Activated naive CD8-positive, alpha-beta T cell treated with anti-CD3 and anti-CD28 coated beads, Interleukin-2, amount 10 ng/mL, durations not matched to agents 7 days and 5 days (primary cell): ENCODE measurements at places on chromosomes 16 and 17.

GRCh38 chr17:59752446-59752845, 45.0 kb downstream of the VMP1 start:
- peaks cover under 1% of the 10 kb centered on the region for H3K36me3 ChIP-seq
- H3K27me3 ChIP-seq, result no peaks in the 10 kb centered on the region
- no peak overlapping the region for H3K4me3 ChIP-seq
- H3K4me1 ChIP-seq, result peaks cover 33% of the 10 kb centered on the region

DNA sequence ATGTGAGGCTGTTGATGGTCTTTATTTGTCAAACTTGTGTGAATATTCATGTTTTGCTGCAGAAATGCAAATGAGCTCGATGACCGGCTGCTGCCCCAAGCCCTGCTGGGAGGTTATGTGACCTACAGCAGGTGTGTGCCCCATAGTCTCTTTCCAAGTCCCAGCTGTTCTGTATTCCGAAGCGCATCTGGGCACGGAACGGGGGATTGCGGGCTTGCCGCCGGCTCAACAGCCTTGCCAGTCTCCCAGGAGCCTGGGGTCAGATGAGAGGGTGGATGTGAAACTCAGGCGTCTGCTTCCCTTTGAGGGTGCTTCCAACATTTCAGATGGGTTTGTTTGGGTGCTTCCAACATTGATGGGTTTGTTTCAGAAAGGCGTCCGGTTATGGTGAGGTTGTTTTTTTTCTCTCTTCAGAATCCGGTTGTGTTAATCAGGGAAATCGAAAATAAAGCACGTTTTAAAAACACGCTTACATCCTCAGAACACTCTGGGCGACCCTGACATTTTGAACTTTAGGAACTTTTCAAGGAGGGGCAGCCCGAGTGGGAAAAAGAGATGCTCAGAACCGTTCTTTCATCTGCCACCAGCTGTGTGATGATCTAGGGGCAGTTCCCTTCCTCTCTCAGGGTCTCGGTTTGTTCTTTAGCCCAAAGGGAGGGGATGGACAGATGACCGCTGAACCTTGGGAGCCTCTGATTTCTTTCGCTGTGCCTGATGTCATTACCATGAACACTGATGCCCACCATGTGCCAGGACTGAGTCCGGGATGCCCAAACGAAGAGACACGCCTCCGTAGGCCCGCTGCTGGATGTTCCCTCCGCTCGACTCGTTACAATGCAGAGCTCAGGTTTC, 47.8 kb upstream of the AMZ2 start:
- H3K27ac ChIP-seq, result no peak overlapping the region
- peaks cover 21% of the 10 kb centered on the region for H3K4me1 ChIP-seq
- peak overlapping the region; percentile 80 for H3K4me3 ChIP-seq
- H3K36me3 ChIP-seq, result no peaks in the 10 kb centered on the region
- DNase-seq, result peak; percentile 56

GRCh38 chr17:6551356-6551755, 5.0 kb downstream of the PITPNM3 start:
- H3K27me3 ChIP-seq, result peaks cover 30% of the 10 kb centered on the region
- H3K27ac ChIP-seq, result no peak overlapping the region
- H3K36me3 ChIP-seq, result no peaks in the 10 kb centered on the region
- H3K4me1 ChIP-seq, result peaks cover 16% of the 10 kb centered on the region

- H3K36me3 ChIP-seq, result peaks cover 3% of the 10 kb centered on the region
- no peaks in the 10 kb centered on the region for H3K27me3 ChIP-seq
- peak overlapping the region; percentile 92 for H3K4me3 ChIP-seq
- peaks cover 12% of the 10 kb centered on the region for H3K4me1 ChIP-seq
- H3K27ac ChIP-seq, result peak overlapping the region; percentile 60
- peak; percentile 54 for DNase-seq
These were observed 756 bp downstream of the TAX1BP3 start for GRCh38 chr17:3667366-3668278.

- H3K4me1 ChIP-seq, result peaks cover 10% of the 10 kb centered on the region
- H3K27ac ChIP-seq, result no peak overlapping the region
- no peak overlapping the region for H3K4me3 ChIP-seq
- DNase-seq, result no peak
These were observed 94.0 kb downstream of the SKAP1 start for GRCh38 chr17:48335858-48336500.

GRCh38 chr16:88881007-88881615, 14.7 kb upstream of the PABPN1L start:
- H3K27me3 ChIP-seq, result no peaks in the 10 kb centered on the region
- no peak for DNase-seq
- H3K4me3 ChIP-seq, result no peak overlapping the region

DNA sequence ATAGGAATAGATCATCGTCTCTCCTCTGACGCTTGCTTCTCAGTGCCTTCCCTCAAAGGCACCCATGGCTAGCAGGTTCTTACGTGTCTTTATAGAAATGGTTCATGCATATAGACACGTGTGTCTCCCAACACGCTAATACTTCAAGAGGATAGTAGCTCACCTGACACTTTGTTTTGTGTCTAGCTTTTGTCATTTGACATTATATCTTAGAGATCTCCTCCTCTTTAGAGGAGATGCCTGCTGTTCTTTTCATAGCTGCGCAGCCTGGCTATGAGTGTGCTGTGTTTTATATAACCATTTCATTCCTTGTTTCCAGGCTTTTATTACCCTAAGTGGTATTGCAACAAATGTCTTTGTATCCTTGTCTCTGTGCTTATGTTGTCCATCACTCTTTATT, 411.7 kb downstream of the CPPED1 start:
- H3K27ac ChIP-seq, result no peak overlapping the region
- no peak for DNase-seq
- H3K36me3 ChIP-seq, result no peaks in the 10 kb centered on the region
- H3K4me3 ChIP-seq, result no peak overlapping the region
- H3K27me3 ChIP-seq, result no peaks in the 10 kb centered on the region

GRCh38 chr16:53614346-53614745, 89.3 kb downstream of the RPGRIP1L start:
- no peak overlapping the region for H3K27ac ChIP-seq
- H3K36me3 ChIP-seq, result no peaks in the 10 kb centered on the region
- H3K4me1 ChIP-seq, result no peaks in the 10 kb centered on the region
- no peak for DNase-seq
- H3K27me3 ChIP-seq, result no peaks in the 10 kb centered on the region

DNA sequence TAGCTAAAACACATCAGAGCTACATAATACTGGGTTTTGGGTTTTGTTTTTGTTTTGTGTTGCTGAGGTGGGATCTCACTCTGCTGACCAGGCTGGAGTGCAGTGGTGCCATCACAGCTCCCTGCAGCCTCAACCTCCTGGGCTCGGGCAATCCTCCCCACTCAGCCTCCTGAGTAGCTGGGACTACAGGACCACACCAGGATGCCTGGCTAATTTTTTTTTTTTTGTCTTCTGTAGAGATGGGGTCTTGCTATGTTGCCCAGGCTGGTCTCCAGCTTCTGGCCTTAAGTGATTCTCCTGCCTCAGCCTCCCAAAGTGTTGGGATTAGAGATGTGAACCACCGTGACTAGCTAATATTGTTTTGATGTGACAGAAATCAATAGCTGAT, 6.2 kb downstream of the MEAK7 start:
- no peak overlapping the region for H3K4me3 ChIP-seq
- H3K27ac ChIP-seq, result no peak overlapping the region
- no peaks in the 10 kb centered on the region for H3K27me3 ChIP-seq
- no peaks in the 10 kb centered on the region for H3K4me1 ChIP-seq
- peaks cover 59% of the 10 kb centered on the region for H3K36me3 ChIP-seq

GRCh38 chr16:77679901-77680300, 42.4 kb upstream of the NUDT7 start:
- no peak overlapping the region for H3K27ac ChIP-seq
- H3K36me3 ChIP-seq, result no peaks in the 10 kb centered on the region
- H3K4me3 ChIP-seq, result no peak overlapping the region
- H3K27me3 ChIP-seq, result peaks cover 6% of the 10 kb centered on the region
- no peak for DNase-seq
- no peaks in the 10 kb centered on the region for H3K4me1 ChIP-seq

DNA sequence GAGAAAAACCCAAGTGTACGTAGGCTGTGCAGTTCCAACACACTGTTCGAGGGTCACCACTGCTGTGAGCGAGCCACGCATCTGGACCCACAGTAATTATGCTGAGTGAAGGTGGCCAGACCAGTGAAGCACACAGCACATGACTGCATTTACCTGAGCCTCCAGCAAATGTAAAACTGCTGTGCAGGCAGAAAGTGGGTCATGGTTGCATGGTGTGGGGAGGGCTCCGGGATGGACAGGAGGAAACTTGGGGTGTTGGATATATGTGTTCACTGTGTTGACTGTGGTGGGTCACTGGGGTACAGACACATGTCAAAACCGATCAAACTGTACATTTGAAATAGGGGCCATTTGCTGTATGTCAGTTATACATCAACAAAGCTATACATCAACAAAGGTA, 78.7 kb upstream of the METRNL start:
- DNase-seq, result no peak
- H3K27ac ChIP-seq, result no peak overlapping the region
- no peaks in the 10 kb centered on the region for H3K4me1 ChIP-seq
- peaks cover 2% of the 10 kb centered on the region for H3K27me3 ChIP-seq
- peaks cover 24% of the 10 kb centered on the region for H3K36me3 ChIP-seq
- H3K4me3 ChIP-seq, result no peak overlapping the region

DNA sequence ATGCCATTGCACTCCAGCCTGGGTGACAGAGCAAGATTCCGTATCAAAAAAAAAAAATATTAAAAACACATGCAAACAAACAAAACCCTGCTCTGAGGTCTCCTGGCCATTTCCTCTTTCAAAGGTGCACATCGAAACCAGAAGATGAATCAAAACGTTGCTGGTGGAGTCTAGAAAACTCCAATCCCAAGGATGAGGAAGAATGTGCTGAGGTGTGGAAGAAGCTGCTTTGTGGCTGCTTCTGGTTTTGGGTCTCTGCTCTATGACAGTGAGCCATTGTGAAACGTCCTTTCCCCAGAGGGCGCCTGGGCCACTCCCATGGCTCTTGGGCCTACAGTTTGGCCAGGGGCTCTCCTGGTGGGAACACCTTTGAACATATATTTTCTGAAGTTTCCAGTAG, 112.6 kb downstream of the IRF8 start:
- H3K27ac ChIP-seq, result no peak overlapping the region
- DNase-seq, result peak; percentile 25

DNA sequence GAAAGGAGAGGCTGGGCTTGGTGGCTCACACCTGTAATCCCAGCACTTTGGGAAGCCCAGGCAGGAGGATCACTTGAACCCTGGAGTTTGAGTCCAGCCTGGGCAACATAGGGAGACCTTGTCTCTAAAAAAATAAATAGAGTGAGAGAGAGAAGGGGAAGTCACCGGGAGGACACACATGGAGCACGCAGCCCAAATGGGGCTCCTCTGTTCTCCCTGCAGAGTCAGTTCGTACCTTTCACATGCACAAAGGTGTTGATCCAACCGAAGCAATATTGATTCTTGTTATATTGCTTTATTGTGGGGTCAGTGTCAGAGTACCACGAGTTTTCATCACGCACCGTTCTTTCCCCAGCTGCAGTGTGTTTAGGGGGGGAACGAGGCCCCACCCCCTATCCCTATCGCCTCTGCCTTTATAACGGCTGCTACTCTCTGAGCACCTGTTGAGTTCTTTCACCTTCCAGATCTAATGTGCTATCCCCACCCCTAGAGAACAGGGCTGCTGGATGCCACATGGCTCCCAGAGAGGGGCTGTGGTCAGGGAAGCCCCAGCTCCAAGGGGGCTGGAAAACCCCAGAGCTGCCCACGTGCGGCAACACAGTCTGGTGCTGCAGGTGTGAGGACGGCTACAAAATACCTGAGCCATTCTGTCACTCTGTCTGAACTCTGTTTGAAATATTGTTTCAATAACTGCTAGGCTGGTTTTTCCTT, 1.0 kb upstream of the TMEM235 start:
- DNase-seq, result no peak
- H3K27me3 ChIP-seq, result peaks cover 52% of the 10 kb centered on the region
- no peak overlapping the region for H3K4me3 ChIP-seq
- peaks cover 7% of the 10 kb centered on the region for H3K4me1 ChIP-seq
- H3K36me3 ChIP-seq, result no peaks in the 10 kb centered on the region

DNA sequence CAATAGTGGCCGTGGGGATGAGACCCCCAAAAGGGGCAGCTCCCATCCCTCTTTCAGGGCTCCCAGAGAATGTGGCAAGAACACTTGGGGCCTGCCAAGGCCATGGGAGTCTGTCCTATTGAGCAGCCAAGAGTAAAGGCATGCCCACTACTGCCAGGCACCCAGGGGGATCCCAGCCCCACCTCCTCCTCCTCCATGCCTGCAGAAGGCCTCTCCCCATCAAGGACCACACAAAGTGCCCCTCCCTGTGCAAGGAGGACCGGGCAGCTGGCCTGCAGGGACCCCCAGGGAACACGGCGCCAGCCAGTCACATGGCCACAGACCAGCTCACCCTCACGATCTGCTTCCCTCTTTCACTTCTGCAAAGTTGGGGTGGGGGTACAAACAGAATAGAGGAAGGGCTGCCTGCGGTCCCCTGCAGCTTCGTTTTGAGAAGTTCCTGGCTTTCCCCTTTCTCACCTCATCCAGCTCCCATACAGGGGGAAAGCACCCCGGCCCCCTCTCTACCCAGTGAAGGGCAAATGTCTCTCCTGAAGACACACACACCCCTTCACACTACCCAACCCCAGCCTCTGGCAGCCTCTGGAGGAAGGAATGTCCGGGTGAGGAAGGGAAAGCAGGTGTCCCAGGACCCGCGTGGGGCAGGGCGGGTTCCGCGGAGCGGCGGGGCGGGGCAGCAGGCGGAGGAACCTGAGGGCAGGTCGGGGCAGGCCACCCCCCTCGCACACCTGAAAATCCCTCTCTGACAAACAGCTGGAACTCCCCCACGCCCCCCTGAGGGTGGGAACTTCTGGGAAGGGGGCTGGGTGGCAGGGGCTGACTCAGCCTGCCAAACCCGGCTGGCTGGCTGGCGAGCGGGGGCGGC, 2.0 kb downstream of the PPP1R9B start:
- H3K27me3 ChIP-seq, result no peaks in the 10 kb centered on the region
- H3K4me1 ChIP-seq, result peaks cover 40% of the 10 kb centered on the region
- peaks cover 27% of the 10 kb centered on the region for H3K36me3 ChIP-seq
- peak overlapping the region; percentile 98 for H3K4me3 ChIP-seq

GRCh38 chr16:2450975-2451381, 8.9 kb upstream of the TEDC2 start:
- H3K27me3 ChIP-seq, result no peaks in the 10 kb centered on the region
- H3K27ac ChIP-seq, result no peak overlapping the region
- DNase-seq, result no peak
- no peak overlapping the region for H3K4me3 ChIP-seq

DNA sequence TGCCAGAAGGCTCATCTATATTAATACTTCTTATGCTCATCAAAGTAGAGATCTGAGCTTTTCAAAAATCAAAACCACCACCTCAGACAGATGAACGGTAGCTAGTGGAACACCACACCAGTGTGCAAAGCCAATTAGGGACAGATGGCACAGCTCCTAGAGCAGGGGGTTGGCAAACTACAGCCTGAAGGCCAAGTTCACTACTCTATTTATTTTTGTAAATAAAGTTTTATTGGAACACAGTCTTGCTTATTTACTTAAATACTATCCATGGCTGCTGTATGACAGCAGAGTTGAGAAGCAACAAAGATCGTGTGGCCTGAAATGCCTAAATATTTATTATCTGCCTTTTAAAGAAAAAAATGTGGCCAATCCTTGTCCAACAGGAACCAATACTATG, 56.8 kb downstream of the AMFR start:
- peaks cover 11% of the 10 kb centered on the region for H3K4me1 ChIP-seq
- no peaks in the 10 kb centered on the region for H3K27me3 ChIP-seq
- no peak overlapping the region for H3K4me3 ChIP-seq
- H3K27ac ChIP-seq, result no peak overlapping the region
- no peak for DNase-seq

GRCh38 chr17:76642994-76643393, 563 bp downstream of the ST6GALNAC1 start:
- H3K4me3 ChIP-seq, result no peak overlapping the region
- H3K4me1 ChIP-seq, result peaks cover 3% of the 10 kb centered on the region
- no peak overlapping the region for H3K27ac ChIP-seq
- DNase-seq, result no peak

GRCh38 chr16:58264007-58264406, 30.8 kb downstream of the PRSS54 start:
- H3K36me3 ChIP-seq, result no peaks in the 10 kb centered on the region
- peaks cover 8% of the 10 kb centered on the region for H3K4me1 ChIP-seq
- H3K27me3 ChIP-seq, result no peaks in the 10 kb centered on the region
- no peak overlapping the region for H3K27ac ChIP-seq
- no peak for DNase-seq
